Activated T-cell treated with anti-CD3 and anti-CD28 coated beads for 48 hours (primary cell): ENCODE measurements at places on chromosomes 1 and 21.

DNA sequence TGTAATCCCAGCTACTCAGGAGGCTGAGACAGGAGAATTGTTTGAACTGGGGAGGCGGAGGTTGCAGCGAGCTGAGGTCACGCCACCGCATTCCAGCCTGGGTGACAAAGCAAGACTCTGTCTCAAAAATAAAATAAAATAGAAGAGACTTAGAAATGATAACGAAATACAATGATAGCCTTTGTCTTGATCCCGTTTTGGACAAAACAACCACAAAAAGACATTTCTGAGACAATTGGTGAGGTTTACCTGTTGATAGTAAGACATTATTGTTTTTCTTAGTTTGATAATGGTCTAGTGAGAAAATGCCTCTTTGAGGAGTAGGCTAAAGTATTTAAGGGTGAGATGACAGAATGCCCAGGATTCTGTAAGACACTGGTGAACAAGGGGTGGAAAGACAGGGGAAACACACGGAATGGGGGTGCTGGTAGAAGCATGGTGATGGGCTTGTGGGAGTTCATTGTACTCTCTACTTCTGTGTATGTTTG, 11.9 kb upstream of the SHE start:
- DNase-seq: no peak

DNA sequence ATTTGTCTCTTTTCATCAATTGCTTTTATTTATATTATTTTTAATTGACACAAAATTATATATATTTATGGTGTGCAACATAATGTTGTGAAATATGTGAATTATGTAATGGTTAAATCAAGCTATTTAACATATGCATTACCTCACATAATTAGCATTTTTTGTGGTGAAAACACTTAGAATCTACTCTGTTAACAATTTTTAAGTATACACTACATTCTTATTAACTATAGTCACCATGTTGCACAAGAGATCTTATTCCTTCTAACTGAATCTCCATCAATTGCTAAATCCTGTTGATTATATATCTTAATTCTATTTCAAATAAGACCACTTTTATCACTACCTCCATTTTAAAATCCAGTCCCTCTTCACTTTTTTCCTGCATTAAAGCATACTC, 42.5 kb downstream of the PLPPR5 start:
- DNase-seq: no peak

DNA sequence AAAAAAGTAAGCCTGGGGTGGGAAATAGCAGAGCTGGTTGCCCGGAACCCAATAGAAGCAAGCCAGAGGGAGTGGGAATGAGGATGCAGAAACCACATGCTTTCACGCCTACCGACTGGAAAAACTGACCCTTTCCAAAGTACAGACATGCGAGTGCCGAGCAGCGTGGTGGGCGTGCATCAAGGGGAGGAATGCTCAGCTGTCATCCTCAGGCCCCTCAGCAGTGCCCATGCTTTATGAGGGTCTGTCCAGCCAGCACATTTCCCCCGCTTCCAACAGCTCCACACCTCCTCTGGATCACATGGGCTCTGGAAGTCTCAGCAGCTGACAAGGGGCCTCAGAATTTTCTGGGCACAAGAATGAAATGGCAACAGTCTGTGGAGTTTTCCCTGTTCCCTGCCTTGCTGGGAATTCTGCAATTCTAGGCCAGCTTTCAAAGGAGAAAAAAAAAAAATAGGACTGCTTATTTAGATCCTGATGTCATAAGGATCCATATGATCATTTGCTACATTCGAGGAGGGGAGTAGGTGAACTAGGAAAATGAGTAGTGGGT, 19.1 kb upstream of the IKBKE start:
- no peak for DNase-seq

- no peak for DNase-seq
Measured at GRCh38 chr1:207811319-207811718, 59.5 kb downstream of the CD46 start.

GRCh38 chr1:59768792-59769735, 45.7 kb upstream of the HOOK1 start:
- DNase-seq: no peak

DNA sequence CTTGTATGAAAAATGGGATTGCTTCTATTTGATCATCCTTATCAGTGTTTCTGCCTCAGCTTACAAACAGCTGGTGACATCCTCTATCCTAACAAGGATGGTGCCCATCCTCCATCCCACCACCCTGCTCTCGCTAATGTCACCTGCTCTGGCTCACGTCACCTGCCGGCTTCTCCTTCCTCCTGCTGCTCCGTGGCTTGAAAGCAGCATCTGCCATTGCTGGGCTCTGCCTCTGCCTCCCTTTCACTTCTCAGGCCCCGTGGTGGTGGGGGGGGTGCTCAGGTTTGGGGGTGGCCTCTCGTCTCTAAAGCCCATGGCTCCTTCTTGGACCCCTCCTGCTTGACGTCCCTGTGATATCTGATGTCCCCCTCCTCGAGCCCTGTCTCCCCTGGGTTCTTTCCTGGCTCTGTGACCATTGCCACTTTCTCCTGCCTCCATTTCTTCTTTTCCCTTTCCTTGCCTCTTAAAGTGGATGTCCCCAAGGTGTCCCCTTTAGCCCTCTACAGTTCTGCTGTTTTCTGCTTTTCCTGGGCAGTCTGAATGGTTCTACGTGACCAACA, 135.5 kb upstream of the ERRFI1 start:
- no peak for DNase-seq

GRCh38 chr1:192703283-192704206, 67.6 kb downstream of the RGS13 start:
- DNase-seq: no peak
